ELR (cell line): ENCODE measurements at places on chromosomes 12 and 14.

GRCh38 chr12:15423629-15424028 is 101.3 kb downstream of the PTPRO start:
- peak; percentile 30 for DNase-seq

GRCh38 chr12:30970559-30971197 is 44.1 kb downstream of the TSPAN11 start:
- DNase-seq, result no peak

DNA sequence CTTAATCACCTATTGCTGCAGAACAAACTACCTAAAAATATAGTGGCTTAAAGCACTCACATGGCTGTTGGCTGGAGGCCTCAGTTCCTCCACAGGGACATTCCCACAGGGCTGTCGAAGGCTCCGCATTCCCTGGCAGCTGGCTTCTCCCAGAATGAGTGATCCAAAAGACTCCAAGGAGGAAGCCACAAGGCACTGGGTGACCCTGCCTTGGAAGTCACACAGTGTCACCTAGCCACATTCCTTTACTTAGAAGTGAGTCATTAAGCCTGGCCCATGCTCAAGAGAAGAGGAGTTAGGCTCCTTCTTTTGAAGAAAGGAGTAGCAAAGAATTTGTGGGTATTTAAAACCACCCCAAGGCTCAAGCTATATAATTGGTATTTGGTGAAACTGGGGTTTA is 63.9 kb upstream of the MAP1LC3B2 start:
- DNase-seq, result peak; percentile 59

DNA sequence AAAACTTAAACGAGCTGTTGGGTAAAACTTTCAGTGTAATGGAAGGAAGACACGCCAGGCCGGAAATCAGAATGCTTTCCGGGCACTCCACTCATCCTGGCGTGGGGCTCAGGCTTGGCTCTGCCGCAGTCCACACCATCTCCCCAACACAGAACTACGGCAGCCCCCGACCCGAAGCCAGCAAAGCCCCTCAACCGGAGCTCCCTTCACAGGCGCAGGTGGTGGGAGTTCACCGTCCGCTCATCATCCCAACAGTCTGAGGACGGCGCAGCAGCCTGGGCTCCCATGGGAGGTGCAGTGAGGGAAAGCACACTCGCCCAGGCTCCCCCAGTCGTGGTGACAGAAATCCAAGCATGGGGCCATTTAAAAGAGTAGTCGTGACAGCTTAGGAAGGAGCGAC is 11.0 kb upstream of the MMP17 start:
- DNase-seq, result no peak
